ENCODE measurements at places on chromosomes 7 and 10. TPM values are rescaled to one million over a fixed set of nuclear protein-coding genes. Genes with fewer than 3 reads are reported as not detected.
A peak's percentile ranks its signal among the peaks of the same experiment; 100 is the strongest.

HOXA13 gene
- total RNA-seq, result not detected

INA gene
- 20.3 TPM for total RNA-seq

DNA sequence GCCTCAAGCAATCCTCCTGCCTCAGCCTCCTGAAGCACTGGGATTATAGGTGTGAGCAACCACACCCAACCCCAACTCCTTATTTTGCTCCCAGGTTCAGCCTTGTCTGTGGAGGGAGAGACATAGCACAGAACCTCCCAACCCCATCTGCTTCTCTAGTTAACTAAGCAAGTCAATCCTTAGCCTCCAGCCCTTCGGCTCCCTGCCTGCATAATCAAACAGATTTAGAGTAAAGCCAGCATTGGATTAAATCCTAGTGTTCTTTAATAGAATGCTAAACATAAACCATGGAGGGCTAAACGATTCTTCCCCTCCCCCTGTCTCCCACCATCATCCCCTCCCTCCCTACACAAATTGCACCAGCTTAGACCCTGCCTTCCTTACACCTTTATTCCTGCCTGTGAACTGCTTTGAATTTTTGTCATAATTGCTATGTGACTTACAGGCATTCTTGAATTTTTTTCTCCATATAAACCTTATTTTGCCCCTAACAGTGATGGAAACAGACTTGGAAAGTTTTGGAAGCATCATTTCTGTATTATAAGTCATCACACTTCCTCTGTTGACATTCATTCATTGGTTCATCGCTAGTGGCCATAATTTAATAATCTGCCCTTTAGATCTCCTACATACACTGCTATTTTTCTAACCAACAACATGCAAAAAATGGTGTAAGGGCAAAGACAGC, 72.6 kb upstream of the TOMM7 start:
- H3K27ac ChIP-seq, result no peak overlapping the region
- H3K27me3 ChIP-seq, result no peaks in the 10 kb centered on the region
- H3K36me3 ChIP-seq, result no peaks in the 10 kb centered on the region
- H3K4me3 ChIP-seq, result no peak overlapping the region
- no peak for DNase-seq

DNA sequence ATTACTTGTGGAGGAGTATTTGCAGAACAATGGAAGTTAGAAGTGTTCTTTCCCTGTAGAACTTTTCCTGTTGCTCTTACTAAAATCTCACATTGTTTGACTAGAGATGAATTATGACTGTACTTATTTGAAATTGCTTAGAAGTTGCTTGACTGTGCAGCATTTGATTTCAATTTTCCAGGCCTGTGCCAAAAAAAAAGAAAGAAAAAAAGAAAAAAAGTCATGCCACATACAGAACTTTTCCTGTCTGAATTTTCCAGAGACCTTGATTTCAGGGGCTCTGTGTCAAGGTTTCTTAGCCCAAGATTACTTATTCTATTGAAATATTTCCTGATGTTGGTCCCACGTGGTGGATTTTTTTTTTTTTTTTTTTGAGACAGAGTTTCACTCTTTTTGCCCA, 3.5 kb upstream of the FAM171A1 start:
- H3K27ac ChIP-seq, result no peak overlapping the region
- no peak for DNase-seq
- no peak overlapping the region for H3K4me3 ChIP-seq

DNA sequence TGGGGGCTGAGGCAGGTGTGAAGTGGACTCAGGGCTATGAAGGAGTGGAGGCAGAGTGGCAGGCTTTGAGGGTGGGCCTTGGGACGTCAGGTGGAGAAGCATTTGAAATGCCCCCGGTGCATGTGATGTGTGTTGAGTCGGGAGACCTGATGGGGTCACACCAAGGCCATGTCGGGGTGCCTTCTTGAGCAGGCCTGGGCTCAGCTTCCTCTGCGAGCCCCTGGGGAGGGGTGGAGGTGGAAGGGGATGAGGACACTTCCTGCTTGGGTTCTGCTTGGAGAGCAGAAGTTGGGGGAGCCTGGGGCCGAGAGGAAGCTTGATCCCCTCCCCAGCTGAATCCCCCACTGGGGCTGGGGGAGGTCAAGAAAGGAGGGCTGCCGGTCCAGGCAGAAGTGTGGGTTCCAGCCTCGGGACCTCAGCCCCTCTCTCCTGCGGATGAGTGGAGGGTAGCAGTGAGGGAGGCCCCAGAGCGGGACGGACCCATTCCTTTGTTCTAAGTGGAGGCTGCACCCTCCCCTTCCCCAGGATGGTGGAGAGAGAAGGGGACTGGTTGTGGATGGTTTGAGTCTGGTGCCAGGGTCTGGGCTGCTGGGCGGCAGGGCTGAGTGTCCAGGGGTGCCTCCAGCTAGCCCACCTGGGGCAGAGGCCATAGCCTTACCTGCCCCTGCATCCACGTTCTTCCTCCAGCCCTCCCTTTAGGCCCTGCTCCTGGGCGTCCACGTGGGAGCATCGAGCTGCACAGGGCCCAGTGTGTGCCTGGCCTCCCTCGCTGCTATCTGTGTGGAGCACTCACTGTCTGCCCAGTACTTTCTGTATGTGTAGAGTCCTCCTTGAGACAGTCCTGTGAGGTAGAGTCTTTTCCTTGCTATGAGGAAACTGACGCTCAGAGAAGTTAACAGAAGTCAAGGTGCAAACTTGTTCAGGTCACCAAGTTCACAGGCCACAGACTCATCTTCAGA, 36.7 kb downstream of the PRF1 start:
- no peak for DNase-seq
- no peaks in the 10 kb centered on the region for H3K36me3 ChIP-seq
- H3K27ac ChIP-seq, result no peak overlapping the region
- H3K27me3 ChIP-seq, result no peaks in the 10 kb centered on the region

DNA sequence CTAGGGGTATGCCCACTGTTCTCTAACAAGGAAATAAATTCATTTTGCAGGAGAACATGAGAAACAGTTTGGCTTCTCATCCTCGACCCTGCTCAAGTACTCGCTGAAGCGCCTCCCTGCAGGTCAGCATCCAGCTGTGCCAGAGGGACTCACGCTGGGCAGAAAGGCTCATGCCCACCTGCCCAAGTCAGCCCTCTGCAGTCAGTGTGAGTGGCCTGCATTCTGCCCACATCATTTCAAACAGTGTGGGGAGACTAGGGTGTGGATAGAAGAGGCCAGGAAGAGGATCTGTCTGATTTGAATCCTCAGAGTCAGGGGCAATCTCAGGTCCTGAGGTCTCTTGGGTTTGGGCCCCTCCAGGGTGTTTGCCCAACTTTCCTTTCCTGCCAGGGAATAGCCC, 297.8 kb downstream of the ELMO1 start:
- DNase-seq, result no peak
- peaks cover 7% of the 10 kb centered on the region for H3K36me3 ChIP-seq
- H3K4me3 ChIP-seq, result no peak overlapping the region

DNA sequence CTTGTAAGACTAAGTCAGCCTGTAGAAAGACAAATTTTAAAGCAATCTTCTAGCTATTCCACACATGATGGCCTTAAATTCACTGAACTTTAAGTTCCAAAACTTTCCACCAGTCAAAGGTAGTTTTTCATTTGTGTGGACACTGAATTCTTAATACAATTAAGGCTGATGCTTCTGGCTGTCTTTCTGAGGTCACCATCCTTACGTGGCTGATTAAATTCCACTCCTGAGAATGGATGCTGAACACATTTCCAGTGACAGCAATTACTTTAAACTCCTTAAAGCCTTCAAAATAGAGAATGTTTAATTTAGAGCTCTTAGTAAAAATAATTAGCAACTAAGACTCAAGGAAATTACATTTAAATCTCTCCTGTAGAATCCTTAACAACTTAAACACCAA, 142.6 kb upstream of the COL1A2 start:
- peaks cover 10% of the 10 kb centered on the region for H3K4me1 ChIP-seq
- DNase-seq, result no peak
- H3K4me3 ChIP-seq, result no peak overlapping the region
- no peak overlapping the region for H3K27ac ChIP-seq
- no peaks in the 10 kb centered on the region for H3K36me3 ChIP-seq

- no peak for DNase-seq
- H3K4me3 ChIP-seq, result peak overlapping the region; percentile 37
- no peaks in the 10 kb centered on the region for H3K36me3 ChIP-seq
- no peak overlapping the region for H3K27ac ChIP-seq
- H3K4me1 ChIP-seq, result peaks cover 41% of the 10 kb centered on the region
These were observed 1.6 kb upstream of the CRHR2 start for GRCh38 chr7:30683816-30684215.
